ENCODE measurements at places on chromosomes 3 and 15.

DNA sequence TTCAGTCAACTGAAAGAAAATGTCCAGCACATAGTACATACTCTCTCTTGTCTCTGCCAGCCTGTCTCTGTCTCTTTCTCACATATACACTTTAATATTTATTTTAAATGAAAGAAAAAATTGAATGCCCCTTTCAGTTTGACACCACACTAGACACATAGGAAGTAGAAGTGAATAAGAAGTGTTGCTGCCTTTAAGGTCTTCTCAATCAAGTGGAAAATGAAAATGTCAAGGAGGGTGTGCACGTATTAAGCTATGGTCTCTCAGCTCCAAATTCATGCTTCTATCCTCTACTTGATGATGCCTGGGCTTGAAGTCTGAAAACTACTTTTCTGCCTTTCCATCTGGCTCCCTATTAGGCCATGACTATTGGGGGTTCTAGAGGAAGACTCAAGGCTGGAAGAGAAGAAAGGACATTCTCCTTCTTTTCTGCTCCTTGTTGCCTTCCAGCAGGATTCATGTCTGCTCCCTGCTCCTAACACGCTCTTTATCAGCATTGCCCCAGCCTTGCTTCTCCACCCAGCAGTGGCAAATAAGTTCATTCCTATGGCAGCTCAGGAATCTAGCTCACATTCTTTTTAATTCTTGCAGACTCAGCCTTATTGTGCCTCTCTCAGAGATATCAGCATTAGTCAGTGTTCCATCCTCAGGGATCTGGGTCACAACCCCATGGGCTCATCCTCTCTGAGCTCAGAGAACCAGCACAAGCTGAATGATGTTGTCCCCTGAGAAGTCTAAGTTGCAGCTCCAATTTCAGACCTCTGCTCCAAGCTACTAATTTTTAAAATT, 609.1 kb upstream of the GRM7 start:
- DNase-seq: no peak

DNA sequence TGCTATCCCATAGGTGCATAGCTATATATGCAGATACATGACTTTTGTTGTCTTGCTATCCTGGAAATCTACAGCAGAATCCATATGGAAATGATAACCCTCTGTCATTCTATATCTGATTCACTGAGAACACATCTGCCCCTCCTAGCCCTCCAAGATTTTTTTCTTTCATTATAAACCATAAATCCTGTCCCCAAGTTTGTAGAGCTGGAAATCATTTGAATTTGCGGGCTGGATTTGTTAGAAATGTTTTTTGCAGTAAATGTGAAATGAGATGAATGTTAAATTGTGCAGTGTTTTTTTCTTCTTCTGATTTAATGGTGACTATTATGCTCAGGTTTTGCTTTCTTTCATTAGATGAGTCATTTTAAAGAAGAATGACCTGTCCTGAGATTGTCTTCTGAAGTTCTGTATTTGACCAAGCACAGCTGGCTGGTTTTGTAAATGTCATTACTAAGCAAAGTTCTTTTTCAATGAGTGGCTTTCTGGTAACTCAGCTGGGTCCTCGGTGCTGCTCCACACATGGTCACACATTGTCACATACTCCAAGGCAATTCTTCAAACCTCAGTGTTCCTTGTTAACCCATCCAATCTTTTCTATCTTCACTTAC, 25.3 kb upstream of the ABHD17C start:
- DNase-seq: no peak

DNA sequence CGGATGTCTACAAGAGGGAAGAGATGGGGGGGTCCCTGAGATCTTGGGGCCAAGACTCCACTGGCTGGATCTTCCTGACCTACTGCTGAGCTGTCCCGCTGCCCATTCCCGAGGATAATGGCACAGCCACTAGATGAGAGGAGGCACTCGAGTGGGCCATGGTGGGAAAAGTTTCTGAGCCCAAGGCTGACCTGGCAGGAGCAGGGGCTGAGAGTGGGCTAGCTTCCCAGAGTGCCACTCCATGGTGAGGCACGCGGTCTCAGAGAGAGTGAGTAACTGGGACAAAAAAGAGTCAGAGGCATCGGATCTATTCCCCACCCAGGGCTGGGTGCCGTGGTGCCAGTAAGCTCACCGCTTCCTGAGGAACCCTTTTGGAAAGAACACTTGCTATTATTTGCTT, 10.9 kb downstream of the SLC51B start:
- no peak for DNase-seq

DNA sequence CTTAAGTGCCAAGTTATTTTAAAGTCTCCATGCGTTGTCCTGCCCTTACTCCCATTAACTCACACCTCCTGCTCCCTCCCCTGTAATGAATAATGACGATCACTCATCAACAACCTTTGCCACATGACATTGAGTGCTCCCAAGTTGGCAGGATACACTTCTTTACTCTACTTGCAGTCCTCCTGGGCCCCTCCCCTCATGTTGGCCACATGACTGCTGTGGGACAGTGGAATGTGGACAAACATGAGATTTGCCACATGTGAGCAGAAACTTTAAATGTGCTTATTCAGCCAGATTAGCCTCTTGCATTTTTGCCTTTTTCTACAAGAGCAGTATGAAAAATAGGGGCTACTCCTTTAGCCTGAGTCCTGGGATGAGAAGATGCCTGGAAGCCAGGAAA, 167.9 kb downstream of the DCLK3 start:
- no peak for DNase-seq

GRCh38 chr3:71045212-71045916, 538.2 kb downstream of the FOXP1 start:
- no peak for DNase-seq

Measured in A673 (cell line).